ENCODE measurements at places on chromosomes 5 and 9.

DNA sequence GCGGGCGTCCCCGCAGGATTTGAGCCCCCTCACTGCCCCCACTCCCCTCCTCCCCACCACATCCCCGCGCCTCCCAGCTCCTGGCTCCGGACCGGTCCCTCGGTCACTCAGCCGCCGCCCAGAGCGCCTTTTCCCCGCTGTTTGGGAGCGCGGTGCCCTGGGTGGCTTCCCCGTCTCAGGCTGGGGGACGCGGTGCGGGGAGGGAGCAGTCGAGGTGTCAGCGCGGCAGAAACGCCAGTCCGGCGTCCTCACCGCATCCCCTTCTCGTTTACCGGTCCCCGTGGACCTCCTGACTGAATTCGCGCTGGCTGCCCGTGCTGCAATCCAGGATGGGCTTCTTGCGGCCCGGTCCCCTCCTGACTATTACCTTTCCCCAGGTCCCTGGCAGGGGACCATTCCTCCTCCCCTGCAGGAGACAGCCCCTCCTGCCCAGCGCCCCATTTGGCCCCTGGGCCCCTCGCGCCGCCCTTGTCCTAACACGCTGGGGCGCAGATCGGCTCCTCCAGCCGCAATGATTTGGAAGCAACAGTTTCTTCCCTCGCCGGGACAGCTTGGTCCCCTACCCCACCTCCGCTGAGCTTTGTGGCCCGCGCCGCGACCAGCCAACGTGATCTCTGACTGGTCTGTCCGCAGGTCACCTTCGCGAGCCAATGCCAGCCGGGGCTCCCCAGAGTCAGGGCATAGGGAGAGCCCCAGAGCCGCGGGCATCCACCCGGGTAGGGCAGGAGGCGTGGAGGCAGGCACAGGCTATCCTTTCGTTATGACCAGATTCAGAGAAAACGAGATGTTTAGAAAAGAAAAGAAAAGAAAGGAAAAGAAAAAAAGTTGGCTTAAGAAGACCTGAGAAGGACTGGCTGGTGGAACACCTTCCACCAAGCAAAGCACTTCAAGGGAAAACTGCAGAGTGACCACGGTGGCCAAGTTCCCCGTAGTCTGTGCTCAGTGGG lies 1.2 kb downstream of the ANKRD33B start:
- peak; percentile 55 for DNase-seq

DNA sequence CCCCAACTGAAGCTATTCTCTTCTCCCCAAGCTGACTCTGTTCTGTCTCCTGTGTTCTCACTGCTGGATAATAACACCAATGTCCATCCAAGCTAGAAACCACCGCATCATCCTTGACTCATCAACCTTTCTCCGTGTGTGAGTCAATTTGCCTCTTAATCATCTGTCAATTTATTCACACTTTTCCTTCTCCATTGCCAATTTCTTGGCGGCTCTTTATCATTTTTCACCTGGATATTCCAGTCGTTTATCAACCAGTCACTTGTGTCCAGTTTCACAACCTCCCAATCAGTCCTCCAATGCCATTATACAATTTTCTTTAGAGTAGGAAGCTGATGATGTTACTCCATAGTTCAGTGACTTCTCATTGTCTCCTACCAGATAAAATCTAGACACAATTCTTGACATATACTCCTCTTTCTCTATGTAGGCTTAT lies 45.4 kb upstream of the LIFR start:
- no peak for DNase-seq

GRCh38 chr9:117494401-117495090 lies 79.7 kb upstream of the ASTN2 start:
- DNase-seq, result peak; percentile 78

DNA sequence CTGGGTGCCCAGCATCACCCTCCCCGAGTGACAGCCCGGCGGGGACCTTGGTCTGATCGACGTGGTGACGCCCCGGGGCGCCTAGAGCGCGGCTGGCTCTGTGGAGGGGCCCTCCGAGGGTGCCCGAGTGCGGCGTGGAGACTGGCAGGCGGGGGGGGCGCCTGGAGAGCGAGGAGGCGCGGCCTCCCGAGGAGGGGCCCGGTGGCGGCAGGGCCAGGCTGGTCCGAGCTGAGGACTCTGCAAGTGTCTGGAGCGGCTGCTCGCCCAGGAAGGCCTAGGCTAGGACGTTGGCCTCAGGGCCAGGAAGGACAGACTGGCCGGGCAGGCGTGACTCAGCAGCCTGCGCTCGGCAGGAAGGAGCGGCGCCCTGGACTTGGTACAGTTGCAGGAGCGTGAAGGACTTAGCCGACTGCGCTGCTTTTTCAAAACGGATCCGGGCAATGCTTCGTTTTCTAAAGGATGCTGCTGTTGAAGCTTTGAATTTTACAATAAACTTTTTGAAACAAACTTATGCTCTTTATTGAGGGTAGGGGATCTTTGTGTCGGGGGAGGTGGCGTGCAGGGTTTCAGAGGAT lies 1.3 kb downstream of the GADD45G start:
- peak; percentile 33 for DNase-seq

- no peak for DNase-seq
Measured at GRCh38 chr5:143748516-143748915, 63.4 kb upstream of the HMHB1 start.

- DNase-seq, result no peak
Measured at GRCh38 chr9:76400534-76401096, 6.4 kb upstream of the RFK start.

- no peak for DNase-seq
Measured at GRCh38 chr5:5183189-5183699, 43.1 kb downstream of the ADAMTS16 start.

DNA sequence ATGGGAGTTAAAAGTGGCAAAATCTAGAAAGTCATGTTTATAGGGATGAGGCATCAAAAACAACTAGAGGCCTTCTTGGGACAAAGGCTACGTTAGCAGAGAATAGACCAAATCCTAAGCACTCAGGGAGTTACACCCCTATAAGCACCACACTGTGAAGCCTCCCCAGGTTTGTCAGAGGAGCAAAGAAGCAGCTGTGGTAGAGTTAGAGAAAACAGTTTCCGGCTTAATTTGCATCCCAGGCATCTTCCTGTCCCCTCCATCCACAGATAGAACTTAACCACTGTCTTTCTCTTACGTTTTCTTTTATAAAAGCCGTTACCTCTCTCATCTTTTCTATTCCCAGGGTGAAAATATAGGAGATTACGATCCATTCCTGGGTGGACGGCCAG lies 188.6 kb upstream of the KLF9 start:
- no peak for DNase-seq

GRCh38 chr9:110604171-110604601 lies 24.6 kb upstream of the SVEP1 start:
- DNase-seq, result no peak

GRCh38 chr9:114958021-114958843 lies 27.8 kb upstream of the TNFSF8 start:
- DNase-seq, result no peak

GRCh38 chr9:75002422-75003023 lies 25.6 kb downstream of the CARNMT1 start:
- DNase-seq, result no peak

DNA sequence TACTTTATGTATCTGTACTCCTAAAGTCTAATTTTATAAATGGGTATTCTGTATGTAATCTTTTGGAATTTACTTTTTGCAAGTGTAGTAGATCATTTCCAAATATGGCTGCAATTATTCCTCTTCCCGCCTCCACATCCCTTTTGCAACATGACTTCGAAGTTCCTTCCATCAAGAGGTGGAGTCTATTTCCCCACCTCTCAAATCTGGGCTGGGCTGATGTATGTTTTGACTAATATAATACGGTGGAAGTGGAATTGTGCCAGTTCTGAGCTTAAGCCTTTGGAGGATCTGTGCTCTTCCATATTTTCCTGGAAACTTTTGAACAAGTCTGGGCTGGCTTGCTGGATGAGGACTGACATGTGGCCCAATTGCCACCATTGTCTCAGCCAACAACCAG lies 155.9 kb downstream of the FGF18 start:
- DNase-seq, result no peak

- peak; percentile 63 for DNase-seq
Measured at GRCh38 chr5:21574961-21575360, 1278.2 kb downstream of the CDH12 start.

DNA sequence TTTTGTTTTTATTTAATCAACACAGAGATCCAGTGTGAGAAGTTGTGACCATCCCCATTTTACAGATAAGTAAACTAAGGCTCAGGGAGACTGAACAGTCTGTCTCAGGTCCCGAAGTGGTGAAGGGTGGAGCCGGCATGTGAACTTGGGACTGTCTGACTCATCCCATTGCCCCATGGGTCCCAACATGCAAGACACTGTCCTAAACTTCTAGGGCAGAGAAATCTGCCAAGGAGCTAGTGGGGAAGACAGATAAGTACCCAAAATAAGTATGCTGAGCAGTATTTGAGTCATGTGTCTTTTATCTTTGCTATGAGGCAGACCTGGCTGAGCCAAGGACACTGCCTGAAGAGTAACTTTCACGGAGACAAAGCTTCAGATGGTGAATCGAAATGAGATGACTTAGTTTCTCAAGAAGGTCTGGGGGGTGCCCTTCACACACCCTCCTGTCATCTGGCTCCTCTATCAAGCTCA lies 64.3 kb upstream of the SLC25A51 start:
- DNase-seq, result no peak

All from NCI-H1417 (cell line).